NCI-H446 (cell line): ENCODE measurements at places on chromosomes 7 and 10.

DNA sequence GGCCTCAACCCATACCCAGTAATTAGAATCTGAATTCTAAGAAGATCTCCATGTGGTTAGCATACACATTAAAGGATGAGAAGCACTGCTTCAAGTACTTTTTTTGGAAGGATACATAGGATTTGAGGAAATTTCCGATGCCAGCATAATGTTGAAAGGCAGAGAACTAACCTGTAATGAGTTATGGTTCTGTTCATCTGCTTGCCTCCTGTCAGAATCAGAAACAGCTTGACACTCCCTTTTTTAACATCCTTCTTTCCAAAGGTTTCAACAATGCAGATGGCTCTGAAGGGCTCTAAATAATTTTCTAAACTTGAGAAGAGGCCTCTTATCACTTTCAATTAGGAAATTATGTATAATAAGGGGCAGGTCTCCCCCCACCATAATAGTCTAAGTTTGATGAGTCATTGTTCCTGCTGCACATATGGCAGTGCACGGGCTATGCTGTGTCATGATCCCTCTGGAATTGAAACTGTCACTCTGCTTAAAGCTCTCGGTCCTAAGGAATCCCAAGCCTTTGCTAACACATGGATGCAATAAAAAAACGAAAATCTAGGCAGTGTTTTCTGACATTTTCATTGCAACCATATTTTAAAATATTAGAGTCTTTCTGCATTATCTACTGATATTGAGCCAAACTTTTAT is 291.2 kb upstream of the FZD1 start:
- no peak for DNase-seq

DNA sequence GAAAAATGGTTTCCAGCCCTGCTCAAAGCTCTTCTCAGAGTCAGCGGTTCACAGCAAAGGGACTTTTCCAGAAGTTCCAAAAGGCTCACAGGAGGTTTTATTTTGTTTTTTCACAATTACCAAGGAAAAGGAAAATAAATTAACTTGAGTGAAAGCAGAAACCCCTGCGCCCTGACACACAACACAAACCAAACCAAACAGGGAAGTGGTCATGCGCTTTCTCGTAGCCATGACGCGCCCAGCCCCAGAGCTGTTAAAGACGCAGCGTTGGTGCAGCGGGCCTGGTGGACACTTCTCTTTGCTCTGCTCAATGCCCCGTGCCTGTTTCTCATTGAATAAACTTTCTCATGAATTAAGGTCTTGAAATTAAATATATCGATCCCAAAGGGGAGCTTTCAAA is 134.4 kb upstream of the LYZL2 start:
- no peak for DNase-seq

DNA sequence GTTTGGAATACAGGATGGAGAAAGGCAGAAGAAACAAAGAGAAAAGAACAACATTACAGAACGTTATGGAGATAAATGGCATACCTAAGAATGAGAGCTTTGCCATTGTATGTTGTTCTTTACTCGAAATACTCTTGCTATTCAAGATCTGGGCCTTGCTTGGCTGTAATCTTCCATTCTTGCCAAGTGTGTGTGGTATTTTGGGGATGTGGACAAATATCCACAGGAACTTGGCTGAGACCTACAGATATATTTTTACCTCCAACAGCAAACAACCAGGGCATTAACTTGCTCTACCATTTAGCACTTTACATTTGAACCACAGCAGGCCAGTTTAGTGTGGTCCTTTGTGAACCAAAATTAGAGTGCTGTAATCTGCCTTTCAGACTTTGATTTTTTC is 76.3 kb downstream of the DKK1 start:
- DNase-seq: no peak

DNA sequence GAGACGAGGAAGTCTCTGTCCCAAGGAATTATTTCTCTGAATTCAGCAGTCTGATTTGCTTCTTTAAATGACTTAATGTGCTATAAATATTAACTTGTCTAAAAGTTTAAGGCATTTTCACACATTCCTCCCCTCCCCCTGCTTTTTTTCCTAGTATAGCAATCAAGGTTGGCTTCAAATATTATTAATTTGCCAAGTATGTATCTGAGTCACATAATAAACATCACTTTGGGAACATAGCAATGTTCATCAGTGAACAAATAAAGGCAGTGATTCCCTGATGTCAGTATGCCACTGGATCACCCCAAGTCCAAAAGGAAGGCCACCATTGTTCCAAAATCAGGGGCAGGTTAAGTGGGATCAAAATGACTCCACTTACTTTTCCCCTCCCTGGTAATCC is 40.5 kb downstream of the PDE6C start:
- DNase-seq: no peak

- DNase-seq: no peak
Observed at GRCh38 chr10:45408421-45409319, 34.7 kb downstream of the ALOX5 start.

DNA sequence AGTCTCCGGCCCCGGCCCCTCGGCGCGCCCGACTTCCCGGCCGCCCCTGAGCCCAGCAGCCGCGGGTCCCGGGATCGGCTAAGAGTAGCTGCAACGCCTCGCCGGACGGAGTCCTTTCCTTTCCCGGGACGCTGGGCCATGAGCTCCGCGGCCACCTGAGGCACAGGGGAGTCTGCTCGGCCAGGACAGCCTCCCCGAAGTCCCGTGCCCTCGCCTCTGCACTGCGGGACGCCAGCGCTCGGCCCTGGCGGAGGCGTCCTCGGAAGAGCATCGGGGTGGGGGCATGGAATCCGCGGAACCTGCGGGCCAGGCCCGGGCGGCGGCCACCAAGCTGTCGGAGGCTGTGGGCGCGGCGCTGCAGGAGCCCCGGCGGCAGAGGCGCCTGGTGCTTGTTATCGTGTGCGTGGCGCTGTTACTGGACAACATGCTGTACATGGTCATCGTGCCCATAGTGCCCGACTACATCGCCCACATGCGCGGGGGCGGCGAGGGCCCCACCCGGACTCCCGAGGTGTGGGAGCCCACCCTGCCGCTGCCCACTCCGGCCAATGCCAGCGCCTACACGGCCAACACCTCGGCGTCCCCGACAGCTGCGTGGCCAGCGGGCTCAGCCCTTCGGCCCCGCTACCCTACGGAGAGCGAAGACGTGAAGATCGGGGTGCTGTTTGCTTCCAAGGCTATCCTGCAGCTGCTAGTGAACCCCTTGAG is 502 bp downstream of the SLC18A3 start:
- DNase-seq: no peak

- no peak for DNase-seq
Observed at GRCh38 chr10:6699336-6699735, 119.3 kb upstream of the PRKCQ start.

GRCh38 chr7:10662491-10662890 is 311.2 kb upstream of the PHF14 start:
- DNase-seq: no peak

- no peak for DNase-seq
Observed at GRCh38 chr7:77587272-77587671, 50.2 kb downstream of the PTPN12 start.

DNA sequence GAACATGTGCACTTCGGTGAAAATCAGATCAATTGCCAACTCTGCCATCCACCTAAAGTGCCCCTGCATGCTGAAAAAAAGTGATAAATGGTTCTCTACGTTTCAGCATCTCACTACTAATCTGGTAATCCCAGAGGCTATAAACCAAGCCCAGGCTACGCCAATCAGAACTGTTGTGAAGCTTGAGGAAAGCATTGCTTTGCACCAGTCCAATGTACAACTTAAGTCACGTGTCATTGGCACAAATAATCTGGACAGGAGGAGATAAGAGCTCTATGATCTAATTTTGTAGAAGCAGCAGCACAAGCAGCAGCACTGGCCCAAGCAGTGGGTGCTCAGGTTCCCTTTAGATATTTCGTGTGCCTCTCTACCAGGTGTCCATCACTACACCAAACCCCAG is 4.4 kb upstream of the EGR2 start:
- DNase-seq: no peak

DNA sequence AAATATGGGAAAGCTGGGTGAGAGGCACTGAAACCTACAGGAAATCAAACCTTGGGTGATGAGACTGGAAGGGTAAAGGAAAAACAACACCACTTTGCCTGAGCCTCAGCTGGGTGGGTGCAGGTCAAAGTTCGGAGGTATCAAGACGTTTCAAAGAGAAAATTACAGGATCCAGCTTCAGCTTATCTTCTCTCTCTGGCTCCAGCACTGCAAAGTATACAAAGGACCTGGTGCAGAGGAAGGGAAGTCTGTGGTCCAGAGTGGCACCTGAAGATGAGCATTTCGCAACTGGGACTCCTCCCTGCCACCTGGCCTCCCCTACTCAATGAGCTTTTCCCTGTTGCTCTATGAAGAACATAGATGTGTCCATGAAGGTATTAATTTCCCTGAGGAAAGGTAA is 6.4 kb upstream of the FXYD4 start:
- DNase-seq: no peak

GRCh38 chr7:123624527-123625183 is 23.0 kb downstream of the ASB15 start:
- DNase-seq: no peak

- DNase-seq: no peak
Observed at GRCh38 chr7:98352621-98353020, 48.3 kb downstream of the BAIAP2L1 start.

DNA sequence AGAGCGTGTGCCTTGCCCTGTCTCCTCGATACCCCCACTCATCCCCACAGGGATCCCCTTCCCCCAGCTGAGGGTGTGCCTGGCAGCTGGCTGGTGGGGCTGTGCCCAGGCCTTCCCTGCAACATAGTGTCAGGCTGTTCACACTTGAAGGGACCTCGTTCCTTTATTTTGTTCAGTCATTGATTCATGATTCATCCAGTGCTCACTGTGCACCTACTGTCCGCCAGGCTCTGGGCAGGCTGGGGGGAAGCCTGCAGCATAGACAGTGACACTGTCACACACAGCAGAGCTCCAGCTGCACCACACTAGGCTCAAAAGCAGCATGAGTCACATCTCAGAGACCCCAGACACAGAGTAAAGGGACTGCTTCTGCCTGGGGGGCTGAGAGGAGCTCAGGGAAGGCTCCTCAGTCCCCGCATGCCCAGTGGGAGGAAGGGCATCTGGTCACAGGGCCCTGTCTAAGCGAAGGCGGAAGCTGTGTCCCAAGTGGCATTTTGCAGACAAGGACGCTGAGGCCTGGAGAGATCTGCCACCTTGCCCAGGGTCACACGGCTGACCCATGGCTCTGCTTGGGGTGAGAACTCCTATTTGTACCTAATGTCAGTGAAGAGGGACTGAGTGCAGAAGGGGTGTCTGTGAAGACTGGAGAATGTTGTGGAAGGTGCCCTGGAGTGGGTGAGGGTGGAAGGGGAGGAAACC is 27.9 kb downstream of the CDH23 start:
- no peak for DNase-seq

DNA sequence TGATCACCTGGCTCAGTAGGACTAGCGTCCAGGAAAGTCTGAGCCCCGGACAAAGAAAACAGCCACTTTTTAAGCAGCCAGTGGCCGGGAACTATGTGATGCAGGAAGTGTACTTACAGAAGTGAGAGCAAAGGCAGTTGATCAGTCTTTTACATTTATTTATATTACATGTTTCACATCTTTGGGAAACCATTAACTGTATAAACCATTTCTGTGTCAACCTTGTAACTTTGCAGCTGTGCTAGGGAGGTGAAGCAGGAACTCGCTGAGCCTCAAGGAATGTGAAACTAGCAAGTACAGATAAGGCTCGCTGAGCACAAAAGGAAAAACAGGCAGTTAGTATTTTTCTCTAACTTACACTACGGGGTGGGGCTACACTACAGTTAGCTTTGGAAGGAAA is 39.9 kb upstream of the HECW1 start:
- no peak for DNase-seq

GRCh38 chr7:55104712-55105433 is 86.1 kb downstream of the EGFR start:
- DNase-seq: no peak

DNA sequence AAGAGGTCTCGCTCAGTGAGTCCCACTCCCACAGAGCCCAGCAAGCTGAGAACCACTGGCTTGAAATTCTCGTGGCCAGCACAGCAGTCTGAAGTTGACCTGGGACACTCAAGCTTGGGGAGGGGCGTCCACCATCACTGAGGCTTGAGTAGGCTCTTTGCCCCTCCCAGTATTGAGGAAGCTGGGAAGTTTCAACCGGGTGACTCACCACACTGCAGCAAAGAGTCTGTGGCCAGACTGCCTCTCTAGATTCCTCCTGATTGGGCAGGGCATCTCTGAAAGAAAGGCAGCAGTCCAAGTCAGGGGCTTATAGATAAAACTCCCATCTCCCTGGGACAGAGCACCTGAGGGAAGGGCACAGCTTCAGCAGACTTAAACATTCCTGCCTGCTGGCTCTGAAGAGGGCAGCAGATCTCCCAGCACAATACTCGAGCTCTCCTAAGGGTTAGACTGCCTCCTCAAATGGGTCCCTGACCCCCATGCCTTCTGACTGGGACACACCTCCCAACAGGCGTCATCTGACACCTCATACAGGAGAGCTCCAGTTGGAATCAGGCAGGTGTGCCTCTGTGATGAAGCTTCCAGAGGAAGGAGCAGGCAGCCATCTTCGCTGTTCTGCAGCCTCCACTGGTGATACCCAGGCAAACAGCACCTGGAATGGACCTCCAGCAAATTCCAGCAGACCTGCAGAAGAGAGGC is 970.9 kb upstream of the LRRN3 start:
- no peak for DNase-seq

DNA sequence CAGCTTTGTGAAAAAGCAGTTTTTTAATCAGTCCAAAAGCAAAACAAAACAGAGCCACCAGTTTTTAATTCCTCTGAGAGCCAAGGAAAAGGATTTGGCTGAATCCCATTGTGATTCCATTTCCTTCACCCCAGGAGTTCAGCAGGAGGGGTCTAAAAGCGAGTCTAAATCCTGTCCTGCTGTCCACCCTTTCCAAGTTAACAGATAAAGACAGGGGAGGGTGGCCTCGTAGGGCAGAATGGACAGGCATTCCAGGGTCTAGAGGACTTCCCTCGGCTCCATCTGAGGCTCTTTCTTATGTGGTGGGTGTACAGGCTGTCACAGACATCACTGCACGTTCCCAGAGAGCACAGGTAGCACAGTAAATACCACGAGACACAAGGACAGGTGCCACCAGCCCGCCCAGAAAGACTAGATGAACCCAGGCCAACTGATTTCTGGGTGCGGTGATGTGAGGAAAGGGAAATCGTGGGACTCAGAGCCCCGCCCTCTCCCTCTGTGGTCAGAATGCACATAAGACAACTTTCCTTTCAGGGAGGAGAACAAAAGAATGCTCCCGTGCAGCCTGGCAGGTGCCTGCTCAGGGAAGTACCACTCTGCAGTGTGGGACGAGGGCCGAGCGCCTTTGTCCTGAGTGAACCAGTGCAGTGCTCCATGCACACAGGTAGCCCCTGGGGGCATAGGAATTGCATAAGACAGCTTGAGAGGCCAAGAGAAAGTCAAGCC is 119.7 kb downstream of the ABLIM1 start:
- DNase-seq: no peak

GRCh38 chr10:127345231-127345965 is 149.0 kb upstream of the INSYN2A start:
- no peak for DNase-seq

DNA sequence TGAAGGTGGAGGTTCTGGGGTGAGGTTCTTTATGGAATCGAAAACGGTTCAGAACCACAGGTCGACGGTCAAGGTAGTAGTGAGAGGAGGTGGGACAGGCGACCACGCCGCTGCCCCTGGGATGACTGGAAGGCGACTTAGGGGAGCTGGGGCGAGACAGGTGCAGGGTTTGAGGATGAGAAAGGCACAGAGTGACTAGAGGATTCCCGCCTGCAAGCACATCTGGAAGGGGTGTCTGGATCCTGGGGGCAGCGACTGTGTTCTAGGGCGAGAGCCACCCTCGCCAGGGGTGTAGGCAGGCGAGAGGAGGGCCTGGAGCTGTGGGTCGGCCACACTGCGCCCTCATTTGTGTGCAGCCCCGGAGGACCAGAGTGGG is 468 bp upstream of the IRF5 start:
- DNase-seq: no peak
